Activated T-cell treated with anti-CD3 and anti-CD28 coated beads, Interleukin-2, amount 50 U/mL, for 72 hours (primary cell): ENCODE measurements at places on chromosomes 1 and 21. TPM values are rescaled to one million over a fixed set of nuclear protein-coding genes. Genes with fewer than 3 reads are reported as not detected.

MPL gene
- not detected for total RNA-seq

BRINP3 gene
- total RNA-seq, result not detected

GPX7 gene
- total RNA-seq, result 26.3 TPM

SIPA1L2 gene
- total RNA-seq, result 5.9 TPM

RIMS3 gene
- 8.8 TPM for total RNA-seq

ITGB3BP gene
- 70.0 TPM for total RNA-seq

FALEC gene
- 0.79 TPM for total RNA-seq

HES3 gene
- not detected for total RNA-seq

TMEM82 gene
- total RNA-seq, result 0.49 TPM

DNA sequence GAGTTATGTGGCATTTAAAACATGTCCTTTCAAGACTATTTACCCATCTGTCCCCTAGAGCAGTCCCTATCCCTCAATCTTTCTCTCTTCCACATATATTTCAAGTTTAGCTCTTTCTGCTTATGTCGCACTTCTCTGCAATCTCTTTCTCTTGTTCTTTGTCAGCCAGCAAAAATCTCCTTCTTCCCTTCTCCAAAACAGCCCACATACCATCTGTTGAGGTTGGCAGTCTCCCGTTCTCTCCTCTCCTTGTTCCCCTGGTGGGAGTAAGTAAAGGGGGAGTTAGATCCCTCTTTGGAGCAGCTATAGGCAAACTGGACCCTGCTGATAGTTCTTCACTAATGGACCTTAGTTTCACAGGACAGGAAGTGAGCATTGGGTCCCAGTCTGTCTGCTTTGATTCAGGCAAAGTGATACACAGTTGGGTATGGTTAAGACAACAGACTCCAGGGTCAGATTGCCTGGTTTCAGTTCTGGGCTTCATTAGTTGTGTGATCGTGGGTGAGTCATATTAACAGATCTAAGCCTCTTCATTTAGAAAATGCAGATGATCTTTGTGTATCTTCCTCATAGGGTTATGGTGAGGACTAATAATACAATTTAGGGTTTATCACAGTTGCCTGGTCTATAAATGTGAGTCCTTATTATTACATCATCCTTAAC, 19.7 kb downstream of the BRINP2 start:
- H3K4me1 ChIP-seq, result no peaks in the 10 kb centered on the region
- H3K27ac ChIP-seq, result no peak overlapping the region
- DNase-seq, result no peak
- no peak overlapping the region for H3K4me3 ChIP-seq
- no peaks in the 10 kb centered on the region for H3K36me3 ChIP-seq

DNA sequence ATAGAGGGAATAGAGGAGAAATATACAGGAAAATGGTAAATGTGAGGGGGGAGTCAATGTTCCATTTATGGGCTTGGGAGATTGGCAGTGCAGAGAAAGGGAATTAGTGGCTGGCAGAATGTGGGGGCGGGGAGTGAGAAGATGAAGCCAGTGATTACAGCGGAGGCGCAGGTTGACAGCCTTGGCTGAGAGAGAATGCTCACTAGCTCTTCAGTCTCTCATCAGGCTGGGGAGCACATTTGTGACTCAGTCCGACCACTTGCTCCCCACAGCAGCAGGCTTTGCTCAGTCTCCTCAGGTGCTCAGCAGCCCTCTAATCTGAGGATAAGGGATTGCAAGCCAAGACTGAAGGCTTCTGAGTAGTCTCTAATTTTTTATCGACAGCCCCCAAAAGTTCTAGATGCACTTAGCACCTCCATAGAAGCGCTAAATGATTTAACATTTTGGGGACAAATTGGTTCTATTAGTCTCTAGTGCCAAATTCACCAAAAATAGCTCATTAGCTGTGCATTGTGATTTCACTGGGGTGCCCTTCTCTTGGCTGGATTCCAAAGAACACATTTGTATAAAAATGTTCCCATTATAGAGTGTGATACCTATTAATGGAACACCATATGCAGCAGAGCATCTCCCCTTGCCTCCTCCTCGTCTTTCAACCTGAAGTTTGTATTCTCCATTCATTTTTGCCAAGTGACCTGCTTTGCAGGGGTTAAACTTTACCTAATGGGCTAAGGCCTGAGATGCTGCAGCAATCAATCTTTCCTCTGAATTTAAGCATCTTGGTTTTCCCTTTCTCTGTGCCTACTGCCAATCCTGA, 191.8 kb downstream of the ZNF326 start:
- DNase-seq, result no peak
- no peaks in the 10 kb centered on the region for H3K36me3 ChIP-seq
- no peak overlapping the region for H3K4me3 ChIP-seq
- no peaks in the 10 kb centered on the region for H3K4me1 ChIP-seq

GRCh38 chr1:213521206-213521605, 466.6 kb upstream of the PROX1 start:
- no peak overlapping the region for H3K27ac ChIP-seq
- DNase-seq, result no peak
- peaks cover 29% of the 10 kb centered on the region for H3K27me3 ChIP-seq
- H3K4me3 ChIP-seq, result no peak overlapping the region
- H3K4me1 ChIP-seq, result no peaks in the 10 kb centered on the region
- peaks cover 2% of the 10 kb centered on the region for H3K36me3 ChIP-seq

DNA sequence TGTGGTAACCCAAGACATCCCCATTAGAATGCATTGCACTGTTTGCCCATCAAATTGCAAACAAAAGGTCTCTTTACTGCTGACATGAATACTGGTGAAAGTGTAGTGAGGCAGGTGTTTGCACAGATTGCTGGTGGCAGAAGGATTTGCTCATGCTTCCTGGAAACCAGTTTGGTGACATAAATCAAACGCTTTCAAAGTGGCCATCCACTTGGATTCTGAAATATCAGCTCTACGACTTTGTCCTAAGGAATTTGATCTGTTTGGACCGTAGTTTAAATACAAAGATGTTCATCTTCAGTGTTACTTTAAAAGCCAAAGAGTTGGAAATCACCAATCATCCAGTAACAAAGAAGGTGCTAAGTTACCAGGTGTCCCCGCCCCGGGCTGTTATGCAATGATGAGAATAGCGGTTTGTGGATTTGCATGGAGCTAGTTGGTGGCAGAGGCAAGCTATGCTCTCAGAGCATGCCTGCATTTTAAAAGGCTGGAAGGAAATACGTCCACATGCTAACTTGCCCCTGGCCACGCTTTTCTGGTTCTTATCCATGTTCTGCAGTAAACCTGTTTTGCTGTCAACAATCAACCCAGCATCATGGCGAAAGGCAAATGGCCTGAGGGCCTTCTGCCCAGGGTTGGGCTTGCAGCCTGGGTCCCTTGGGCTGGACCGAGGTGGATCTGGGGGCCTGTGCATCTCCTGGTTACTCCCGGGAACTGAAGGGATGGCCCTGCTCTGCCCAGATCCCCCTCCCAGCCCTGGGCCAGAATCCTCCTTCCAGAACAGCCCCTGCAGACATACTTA, 49.2 kb downstream of the UMODL1 start:
- no peak overlapping the region for H3K4me3 ChIP-seq
- peaks cover 73% of the 10 kb centered on the region for H3K27me3 ChIP-seq
- no peaks in the 10 kb centered on the region for H3K36me3 ChIP-seq
- DNase-seq, result no peak
- H3K4me1 ChIP-seq, result peaks cover 40% of the 10 kb centered on the region
- no peak overlapping the region for H3K27ac ChIP-seq

- H3K27me3 ChIP-seq, result peaks cover 46% of the 10 kb centered on the region
- H3K4me1 ChIP-seq, result peaks cover 19% of the 10 kb centered on the region
- no peak overlapping the region for H3K27ac ChIP-seq
- no peaks in the 10 kb centered on the region for H3K36me3 ChIP-seq
Observed at GRCh38 chr1:203354246-203354645, 3.3 kb upstream of the FMOD start.

- H3K27me3 ChIP-seq, result peaks cover 15% of the 10 kb centered on the region
- peaks cover 8% of the 10 kb centered on the region for H3K4me1 ChIP-seq
- DNase-seq, result no peak
- no peaks in the 10 kb centered on the region for H3K36me3 ChIP-seq
- H3K27ac ChIP-seq, result no peak overlapping the region
- no peak overlapping the region for H3K4me3 ChIP-seq
Observed at GRCh38 chr1:9086796-9087195, 17.4 kb upstream of the SLC2A5 start.

DNA sequence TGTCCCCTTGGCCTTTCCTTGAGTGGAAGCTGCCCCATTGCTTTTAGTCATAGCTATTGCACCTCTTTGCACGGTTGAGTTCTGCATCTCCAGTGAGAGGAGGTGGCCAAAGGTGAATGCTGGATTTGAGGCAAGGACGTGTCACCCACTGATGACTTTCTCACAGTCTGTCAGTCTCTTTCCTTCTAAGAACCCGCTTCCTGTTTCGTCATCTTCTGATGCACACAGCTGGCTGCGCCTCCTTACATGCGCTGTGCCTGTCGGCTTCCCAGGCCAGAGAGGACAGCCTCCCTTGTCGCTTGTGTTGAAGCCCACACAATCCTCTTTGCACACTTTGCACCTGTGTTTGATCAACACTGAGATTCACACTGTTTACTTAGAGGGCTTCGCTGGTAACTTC, 41.8 kb upstream of the PWP2 start:
- peak overlapping the region; percentile 70 for H3K4me3 ChIP-seq
- peak overlapping the region; percentile 89 for H3K27ac ChIP-seq
- peaks cover 11% of the 10 kb centered on the region for H3K36me3 ChIP-seq
- no peaks in the 10 kb centered on the region for H3K27me3 ChIP-seq
- DNase-seq, result peak; percentile 81

DNA sequence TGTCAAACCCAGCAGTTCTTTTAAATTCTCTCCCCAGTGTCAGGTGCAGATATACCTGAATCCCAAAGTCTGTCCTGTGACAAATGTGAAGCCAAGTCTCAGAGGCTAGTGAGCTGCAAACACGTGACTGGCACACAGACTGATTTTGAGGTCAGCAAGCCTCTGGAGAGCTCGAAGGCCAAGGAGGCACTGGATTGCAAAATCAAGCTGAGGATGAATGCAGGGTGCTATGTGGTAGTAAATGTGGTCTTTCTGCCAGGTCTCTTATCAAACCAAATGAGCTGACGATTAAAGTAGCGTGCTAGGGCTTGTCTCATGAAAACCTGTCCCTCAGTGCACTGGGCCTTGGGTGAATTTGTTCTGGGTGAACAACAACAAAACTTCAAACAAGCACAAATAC, 20.6 kb downstream of the GPR3 start:
- H3K4me1 ChIP-seq, result peaks cover 19% of the 10 kb centered on the region
- H3K36me3 ChIP-seq, result peaks cover 42% of the 10 kb centered on the region
- H3K27me3 ChIP-seq, result no peaks in the 10 kb centered on the region
- no peak overlapping the region for H3K4me3 ChIP-seq

DNA sequence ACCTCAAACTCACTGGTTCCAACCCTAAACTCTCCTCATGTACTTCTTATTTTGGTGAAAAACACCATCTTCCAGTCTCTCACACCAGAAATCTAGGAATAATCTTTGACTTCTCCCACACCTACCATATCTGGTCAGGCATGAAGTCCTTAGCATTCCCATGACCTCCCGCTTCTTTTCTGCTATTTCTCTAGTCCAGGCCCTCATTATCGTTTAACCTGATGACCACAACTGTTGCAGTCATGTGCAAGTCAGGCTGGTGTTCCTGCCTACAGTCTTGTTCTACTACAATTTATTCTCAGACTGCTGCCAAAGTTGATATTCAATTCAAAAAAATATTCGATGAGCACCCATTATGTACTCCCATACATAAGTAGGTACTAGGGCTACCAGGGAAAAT, 71.3 kb downstream of the PIK3R3 start:
- no peak overlapping the region for H3K27ac ChIP-seq
- H3K27me3 ChIP-seq, result peaks cover 5% of the 10 kb centered on the region
- DNase-seq, result no peak
- no peak overlapping the region for H3K4me3 ChIP-seq
- peaks cover 19% of the 10 kb centered on the region for H3K4me1 ChIP-seq

DNA sequence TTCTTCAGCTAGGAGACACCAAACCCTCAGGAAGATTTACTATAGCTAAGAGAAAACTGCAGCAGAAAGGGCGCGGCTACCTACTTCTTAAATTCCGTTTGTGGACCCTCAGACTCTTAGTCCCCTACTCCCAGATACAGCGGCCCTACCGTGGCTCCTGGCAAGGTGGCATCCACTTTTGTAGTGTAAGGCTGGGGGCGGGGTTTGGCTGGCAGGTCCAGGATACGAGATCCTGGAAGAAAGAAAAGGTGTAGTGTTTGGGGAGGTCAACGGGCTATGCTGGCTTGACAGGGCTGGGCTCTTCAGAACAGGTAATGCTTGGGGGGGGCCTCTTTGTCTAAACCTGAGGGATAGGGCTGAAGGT, 280 bp downstream of the CREB3L4 start:
- no peak for DNase-seq
- peak overlapping the region; percentile 98 for H3K4me3 ChIP-seq
- H3K4me1 ChIP-seq, result peaks cover 68% of the 10 kb centered on the region

- peaks cover 80% of the 10 kb centered on the region for H3K27me3 ChIP-seq
- H3K4me1 ChIP-seq, result peaks cover 20% of the 10 kb centered on the region
- no peak for DNase-seq
- H3K36me3 ChIP-seq, result no peaks in the 10 kb centered on the region
- no peak overlapping the region for H3K27ac ChIP-seq
Observed at GRCh38 chr1:20371883-20372282, 81.2 kb downstream of the VWA5B1 start.

DNA sequence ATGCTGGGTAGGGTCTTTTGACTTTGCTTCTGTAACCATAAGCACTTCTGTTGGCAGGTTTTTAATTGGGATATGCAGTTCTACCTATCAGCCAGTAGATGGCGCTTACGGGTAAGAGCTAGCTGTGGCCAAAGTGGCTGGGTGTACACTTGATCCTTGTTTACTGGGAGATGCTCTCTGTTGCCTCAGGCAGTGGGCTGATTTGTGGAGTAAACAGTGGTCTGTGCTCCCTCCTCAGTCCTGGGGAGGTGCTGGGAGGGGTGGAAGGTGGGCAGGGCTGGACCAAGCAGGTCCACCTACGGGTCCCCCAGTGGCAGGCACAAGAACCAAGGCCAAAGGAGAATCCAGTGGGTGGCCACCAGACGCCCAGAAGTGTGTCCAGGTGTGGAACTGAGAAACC, 43.4 kb downstream of the RALGPS2 start:
- no peak overlapping the region for H3K27ac ChIP-seq
- peaks cover 22% of the 10 kb centered on the region for H3K36me3 ChIP-seq
- peak; percentile 28 for DNase-seq
- no peak overlapping the region for H3K4me3 ChIP-seq

DNA sequence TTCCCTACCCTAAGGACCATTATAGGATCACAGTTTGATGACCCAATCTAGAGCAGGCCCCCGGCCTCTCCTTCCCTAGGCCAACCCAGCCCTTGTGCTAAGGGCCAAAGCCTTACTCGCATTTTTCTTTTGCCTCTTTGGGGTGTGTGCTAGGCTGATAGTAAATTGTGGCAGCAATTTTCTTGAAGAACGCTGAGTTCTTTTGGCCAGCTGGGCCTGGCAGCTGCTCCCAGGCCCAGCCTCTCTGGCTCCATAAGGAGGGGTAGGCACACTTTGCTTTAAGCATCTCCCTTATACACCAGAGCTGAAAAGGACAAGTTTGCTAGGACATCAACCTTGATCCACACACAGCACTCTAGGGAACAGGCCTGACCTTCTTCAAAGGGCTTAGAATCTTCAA, 4.2 kb downstream of the OLFML2B start:
- no peak overlapping the region for H3K27ac ChIP-seq
- no peak for DNase-seq
- no peaks in the 10 kb centered on the region for H3K36me3 ChIP-seq
- no peak overlapping the region for H3K4me3 ChIP-seq

GRCh38 chr1:37922767-37923550, 23.9 kb downstream of the INPP5B start:
- no peaks in the 10 kb centered on the region for H3K27me3 ChIP-seq
- peaks cover 13% of the 10 kb centered on the region for H3K36me3 ChIP-seq
- H3K27ac ChIP-seq, result peak overlapping the region; percentile 69
- peaks cover 35% of the 10 kb centered on the region for H3K4me1 ChIP-seq
- peak overlapping the region; percentile 15 for H3K4me3 ChIP-seq
